Stimulated activated CD8-positive, alpha-beta memory T cell treated with anti-CD3 and anti-CD28 coated beads, Interleukin-12 subunit alpha, Interleukin-12 subunit beta, amount 100 ng/mL, for 4 hours (primary cell): ENCODE measurements at places on chromosomes 5 and 9.

GRCh38 chr5:172556262-172556661 is 84.8 kb upstream of the NEURL1B start:
- DNase-seq: no peak

DNA sequence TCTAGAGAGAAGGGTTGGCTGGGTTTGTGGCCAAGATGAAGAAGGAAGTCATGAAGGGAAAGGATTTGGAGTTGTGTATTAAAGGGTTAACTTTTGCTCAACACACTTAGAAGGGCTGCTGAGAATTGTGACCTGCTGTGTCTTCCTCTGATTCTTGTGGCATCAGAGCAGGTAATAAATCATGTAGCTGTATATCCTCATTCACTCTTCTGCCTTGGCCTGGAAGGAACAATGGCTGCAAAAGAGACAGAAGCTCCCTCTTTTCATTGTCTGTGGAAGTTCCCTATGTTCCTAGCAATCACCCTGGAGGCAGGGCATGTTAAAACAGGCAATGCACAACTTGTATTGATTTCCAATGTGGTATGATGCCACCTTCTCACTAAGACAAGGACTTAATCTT is 159.1 kb downstream of the LRRC70 start:
- no peak for DNase-seq

DNA sequence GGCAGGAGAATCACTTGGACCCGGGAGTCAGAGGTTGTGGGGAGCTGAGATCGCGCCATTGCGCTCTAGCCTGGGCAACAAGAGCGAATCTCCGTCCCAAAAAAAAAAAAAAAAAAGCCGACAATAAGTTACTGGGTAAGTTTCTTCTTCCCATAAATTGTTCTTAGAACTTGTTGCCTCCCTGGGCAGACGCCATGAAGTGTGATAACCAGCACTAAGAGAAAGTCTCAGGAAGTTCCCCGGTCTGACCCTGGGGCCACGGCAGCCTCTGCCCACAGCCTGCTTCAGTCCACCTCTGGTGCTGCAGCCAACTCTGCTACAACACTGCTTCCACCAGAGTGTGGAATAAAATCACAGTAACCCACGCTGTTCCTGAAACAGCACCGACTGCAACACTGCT is 19.1 kb downstream of the LPCAT1 start:
- DNase-seq: no peak

GRCh38 chr5:112183103-112183711 is 235.9 kb downstream of the EPB41L4A start:
- no peak for DNase-seq

GRCh38 chr5:35024911-35025510 is 22.7 kb downstream of the AGXT2 start:
- DNase-seq: no peak

- DNase-seq: no peak
Measured at GRCh38 chr5:43973318-43973717, 370.3 kb downstream of the NNT start.

- DNase-seq: no peak
Measured at GRCh38 chr5:38323645-38324295, 65.4 kb downstream of the EGFLAM start.

- DNase-seq: no peak
Measured at GRCh38 chr5:53879708-53880323, 319.4 kb downstream of the NDUFS4 start.

DNA sequence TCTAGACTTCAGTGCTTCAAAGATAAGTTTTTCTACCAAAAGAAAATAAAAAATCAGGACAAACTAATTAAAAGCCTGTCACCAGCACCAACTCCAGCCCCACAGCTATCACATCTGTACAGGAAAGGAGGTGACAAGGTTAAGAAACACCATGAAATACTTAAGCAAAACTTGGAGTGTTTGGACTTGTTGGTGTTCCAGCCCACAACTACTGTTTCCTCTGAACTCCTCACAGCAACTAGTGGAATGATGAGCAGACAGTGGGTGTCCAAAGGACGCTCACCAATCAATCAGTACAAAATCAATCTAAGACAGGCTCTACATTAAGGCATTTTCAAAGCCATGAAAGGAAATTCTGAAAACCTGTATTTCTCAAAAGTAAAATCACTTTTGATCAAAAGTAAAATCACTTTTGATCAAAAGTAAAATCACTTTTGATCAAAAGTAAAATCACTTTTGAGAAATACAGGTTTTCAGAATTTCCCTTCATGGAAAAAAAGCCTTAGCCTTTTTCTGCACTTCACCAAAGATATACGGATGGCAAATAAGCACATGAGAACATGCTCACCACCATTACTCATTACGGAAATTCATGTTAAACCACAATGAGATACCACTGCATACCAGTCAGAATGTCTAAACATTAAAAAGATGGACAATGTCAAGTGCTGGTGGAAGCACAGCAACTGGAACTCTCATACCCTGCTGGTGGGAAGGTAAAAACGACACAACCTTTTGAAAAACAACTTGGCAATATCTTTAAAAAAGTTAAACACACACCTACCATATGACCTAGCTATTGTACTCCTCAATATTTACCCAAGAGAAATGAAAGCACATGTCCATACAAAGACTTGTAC is 79.7 kb downstream of the MED27 start:
- no peak for DNase-seq

GRCh38 chr5:93430673-93431199 is 150.3 kb downstream of the NR2F1-AS1 start:
- DNase-seq: no peak

- no peak for DNase-seq
Measured at GRCh38 chr9:9950813-9951212, 662.0 kb downstream of the PTPRD start.

DNA sequence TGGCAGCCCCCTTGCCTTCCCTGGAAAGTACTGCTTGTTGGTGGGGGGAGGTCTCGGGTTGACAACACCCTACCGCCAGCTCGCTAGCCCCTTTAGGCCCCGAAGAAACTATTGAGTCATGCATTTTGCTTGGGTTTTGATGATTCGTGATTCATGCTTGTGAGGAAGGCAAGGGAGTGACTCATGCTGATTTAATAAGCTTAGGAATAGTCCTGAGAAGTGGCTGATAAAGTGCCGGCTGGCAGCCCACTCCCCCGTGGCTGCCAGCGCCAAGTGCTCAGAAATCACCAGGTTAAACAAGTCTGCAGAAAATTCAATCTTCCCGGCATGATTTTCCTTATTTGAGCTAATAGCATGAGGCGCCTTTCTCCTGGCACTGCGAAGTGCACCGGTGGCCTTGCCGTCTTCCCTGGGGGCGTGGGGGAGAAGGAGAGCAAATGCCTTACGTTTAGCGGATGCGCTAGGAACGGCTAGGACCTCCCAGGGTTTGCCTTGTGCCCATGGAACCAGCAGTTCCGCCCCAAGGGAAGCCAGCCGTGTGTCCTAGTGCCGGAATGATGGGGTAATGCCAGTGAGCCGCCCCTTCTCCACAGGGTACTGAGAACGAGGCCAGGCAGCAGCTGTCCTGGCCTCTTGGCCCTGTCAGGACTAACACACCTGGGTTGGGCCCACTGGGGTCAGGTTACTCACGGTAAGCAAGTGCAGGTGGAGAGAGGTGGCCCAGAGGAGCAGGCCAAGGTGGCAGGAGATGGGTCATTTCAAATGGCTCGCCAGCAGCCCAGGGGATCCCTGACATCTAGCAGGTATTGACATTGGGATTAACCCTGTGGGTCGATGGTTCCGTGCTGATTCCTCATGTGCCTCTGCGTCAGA is 151.9 kb downstream of the MACROH2A1 start:
- DNase-seq: no peak

- DNase-seq: no peak
Measured at GRCh38 chr5:125143011-125143410, 396.6 kb upstream of the ZNF608 start.

- DNase-seq: no peak
Measured at GRCh38 chr5:149679876-149680809, 50.0 kb upstream of the PPARGC1B start.

- DNase-seq: no peak
Measured at GRCh38 chr5:112142769-112143270, 276.3 kb downstream of the EPB41L4A start.

DNA sequence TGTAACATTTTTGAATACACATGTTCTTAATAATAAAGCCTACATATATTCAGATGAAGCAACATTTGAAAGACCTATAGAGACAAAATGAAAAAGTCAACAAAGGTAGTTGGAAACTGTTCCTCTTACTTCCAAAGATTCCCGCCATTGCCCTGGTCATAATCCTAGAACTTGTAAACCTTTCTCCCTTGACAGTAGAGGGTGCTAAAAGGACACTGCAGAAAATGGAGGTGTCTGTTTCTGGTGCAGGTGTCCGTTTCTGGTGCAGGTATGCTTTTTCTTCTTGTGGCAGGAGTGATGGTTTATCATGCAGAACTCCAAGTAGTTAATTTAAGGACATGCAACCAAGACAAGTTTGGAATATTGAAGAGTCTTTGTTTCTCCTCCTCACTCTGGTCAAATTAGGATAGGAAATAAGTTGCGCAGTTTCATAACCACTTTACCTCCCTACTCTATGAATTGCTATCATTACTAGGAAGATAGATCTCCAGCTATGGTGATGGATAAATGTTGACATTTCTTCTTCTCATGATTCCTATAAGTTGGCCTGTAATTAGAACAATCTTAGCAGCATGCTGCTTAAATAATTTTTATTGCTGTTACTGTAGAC is 56.0 kb upstream of the FAM174A start:
- DNase-seq: no peak

- no peak for DNase-seq
Measured at GRCh38 chr9:33751536-33752129, 43.7 kb upstream of the PRSS3 start.

- DNase-seq: no peak
Measured at GRCh38 chr9:5670079-5670478, 41.2 kb downstream of the RIC1 start.

DNA sequence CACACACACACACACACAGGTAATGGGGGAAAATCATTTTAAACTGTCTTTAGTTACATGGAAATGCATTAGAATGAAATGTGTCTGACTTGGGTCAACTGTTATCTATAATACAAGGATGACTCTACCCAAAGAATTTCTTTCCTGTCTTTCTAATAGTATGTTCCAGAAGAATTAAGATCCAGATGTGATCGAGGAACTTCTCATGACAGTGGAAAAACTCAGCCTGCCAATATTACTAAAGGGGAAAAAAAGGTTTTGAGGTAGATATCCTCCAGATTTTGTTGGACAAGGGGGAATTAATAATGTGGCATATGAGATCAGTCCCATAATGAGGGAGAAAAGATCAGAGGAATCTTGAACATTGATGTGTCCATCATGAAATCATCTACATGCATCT is 190.6 kb upstream of the MAP3K1 start:
- DNase-seq: no peak

DNA sequence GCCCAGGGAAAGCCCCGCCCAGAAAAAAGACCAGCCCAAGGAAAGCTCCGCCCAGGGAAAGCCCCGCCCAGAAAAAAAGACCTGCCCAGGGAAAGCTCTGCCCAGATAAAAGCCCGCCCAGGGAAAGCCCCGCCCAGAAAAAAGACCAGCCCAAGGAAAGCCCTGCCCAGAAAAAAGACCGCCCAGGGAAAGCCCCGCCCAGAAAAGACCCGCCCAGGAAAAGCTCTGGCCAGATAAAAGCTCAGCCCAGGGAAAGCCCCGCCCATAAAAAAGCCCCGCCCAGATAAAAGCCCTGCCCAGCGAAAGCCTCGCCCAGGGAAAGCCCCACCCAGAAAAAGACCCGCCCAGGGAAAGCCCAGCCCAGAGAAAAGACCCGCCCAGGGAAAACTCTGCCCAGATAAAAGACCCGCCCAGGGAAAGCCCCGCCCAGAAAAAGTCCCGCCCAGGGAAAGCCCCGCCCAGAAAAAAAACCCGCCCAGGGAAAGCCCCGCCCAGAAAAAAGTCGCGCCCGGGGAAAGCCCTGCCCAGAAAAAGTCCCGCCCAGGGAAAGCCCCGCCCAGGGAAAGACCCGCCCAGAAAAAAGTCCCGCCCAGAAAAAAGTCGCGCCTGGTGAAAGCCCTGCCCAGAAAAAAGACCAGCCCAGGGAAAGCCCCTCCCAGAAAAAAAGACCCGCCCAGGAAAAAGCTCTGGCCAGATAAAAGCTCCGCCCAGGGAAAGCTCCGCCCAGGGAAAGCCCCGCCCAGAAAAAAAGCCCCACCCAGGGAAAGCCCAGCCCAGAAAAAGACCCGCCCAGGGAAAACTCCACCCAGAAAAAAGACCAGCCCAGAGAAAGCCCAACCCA is 11.9 kb downstream of the GRIN1 start:
- DNase-seq: peak; percentile 21

- no peak for DNase-seq
Measured at GRCh38 chr9:1221298-1221697, 171.1 kb downstream of the DMRT2 start.

GRCh38 chr5:53123702-53124101 is 14.1 kb upstream of the MOCS2 start:
- DNase-seq: no peak

DNA sequence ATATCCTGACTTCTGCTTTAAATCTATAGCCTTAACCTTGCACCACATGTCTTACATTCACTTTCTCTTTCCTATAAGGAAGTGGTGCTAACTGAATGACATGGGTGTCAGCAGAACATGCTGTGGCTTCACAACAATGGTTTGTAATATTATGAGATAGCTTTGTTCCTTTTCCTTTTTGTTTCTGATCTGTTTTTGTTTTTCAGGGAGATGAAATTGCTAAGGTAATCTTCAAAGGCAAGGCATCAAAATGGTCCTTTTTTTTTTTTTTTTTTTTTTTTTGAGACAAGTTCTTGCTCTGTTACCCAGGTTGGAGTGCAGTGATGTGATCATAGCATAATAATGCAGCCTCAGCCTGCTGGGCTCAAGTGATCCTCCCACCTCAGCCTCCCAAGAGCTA is 53.6 kb upstream of the RANBP6 start:
- DNase-seq: no peak

GRCh38 chr9:116449949-116450348 is 237.2 kb upstream of the TRIM32 start:
- DNase-seq: no peak

DNA sequence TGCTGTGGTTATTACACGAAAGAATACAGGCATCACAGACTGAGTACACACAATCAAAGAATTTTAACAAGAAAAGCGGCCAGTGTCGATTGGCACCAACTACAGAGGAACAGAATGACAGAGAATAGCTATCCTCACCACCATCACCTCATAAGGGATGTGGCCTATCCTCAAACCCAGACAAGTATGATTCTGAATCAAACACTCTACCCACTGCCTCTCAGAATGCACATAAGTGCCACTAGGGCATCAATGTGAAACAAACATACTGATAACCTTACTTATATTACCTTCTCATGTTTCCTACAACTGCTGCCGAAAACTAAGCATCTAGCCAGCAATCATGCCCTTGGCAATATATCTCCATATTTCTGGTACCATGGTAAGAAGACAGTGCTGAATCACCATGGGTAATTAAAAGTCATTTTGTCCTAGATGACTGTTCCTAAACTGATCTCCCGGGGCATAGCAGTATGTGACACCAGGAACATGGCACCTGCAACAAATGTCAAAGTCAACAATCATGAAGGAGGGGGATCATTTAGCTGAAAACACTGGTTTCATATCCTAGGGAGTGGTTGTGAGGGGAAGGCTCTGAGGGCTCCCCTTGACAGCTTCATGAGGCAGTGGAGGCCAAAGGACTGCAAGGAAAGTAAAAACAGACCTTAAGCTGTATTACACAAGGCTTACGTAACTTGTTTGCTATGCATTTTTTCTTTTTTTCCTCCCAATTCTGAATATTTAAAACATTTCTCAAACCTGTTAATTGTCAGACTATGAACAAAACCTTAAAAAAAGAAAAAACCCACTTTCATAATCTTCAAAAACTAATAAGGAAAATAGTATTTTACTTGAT is 88.3 kb downstream of the LHFPL2 start:
- DNase-seq: no peak
